ENCODE measurements at places on chromosomes 1 and 21.

DNA sequence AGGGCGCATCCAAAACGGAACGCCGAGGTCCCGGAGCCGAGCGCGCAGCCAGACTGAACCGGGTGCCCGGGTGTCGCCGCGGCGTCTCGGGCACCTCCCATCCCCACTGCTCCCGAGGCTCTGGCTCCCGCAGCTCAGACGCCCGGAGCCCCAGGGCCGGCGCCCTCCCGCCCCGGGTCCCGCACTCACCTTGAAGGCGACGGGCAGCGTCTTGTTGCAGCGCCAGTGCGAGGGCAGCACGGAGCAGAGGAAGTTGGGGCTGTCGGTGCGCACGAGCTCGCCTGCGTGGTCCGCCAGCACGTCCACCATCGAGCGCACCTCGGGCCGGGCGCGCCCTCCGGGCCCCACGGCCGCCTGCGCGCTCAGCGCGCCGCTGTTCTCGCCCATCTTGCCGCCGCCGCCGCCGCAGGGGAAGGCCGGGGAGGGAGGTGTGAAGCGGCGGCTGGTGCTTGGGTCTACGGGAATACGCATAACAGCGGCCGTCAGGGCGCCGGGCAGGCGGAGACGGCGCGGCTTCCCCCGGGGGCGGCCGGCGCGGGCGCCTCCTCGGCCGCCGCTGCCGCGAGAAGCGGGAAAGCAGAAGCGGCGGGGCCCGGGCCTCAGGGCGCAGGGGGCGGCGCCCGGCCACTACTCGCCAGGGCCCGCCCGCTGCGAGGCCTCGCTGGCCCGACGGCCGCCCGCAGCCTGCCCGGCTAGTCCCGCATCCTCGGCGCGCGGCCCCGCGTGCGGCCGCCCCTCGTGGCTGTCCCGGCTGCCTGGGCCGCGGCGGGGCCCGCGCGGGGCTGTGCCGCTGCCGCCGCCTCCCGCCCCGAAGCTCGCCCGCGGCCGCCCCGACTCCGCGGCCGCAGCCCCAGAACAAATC lies 447 bp downstream of the RUNX3 start:
- DNase-seq = no peak

GRCh38 chr1:185926588-185926987 lies 192.4 kb downstream of the HMCN1 start:
- no peak for DNase-seq

- peak; percentile 60 for DNase-seq
These were observed 1.0 kb downstream of the FTCD start for GRCh38 chr21:46154155-46154954.

GRCh38 chr1:210662291-210663050 lies 333.8 kb downstream of the HHAT start:
- DNase-seq = no peak

DNA sequence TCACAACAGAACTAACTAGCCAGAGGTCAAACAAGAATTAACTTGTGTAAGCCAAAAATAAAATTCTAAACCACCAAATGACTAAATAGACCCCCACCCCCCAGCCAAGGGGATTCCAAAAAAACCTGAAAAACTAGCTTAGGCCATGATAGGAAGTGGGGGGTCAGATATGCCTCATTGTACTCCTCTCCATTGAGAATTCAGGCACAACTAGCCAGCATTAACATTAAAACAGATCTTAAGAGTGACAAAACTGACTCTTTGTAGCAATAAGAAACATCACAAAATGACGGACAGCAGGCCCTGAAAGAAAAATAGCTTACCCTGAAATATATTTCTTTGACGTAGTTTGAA lies 103.0 kb upstream of the ETV3 start:
- DNase-seq = no peak

DNA sequence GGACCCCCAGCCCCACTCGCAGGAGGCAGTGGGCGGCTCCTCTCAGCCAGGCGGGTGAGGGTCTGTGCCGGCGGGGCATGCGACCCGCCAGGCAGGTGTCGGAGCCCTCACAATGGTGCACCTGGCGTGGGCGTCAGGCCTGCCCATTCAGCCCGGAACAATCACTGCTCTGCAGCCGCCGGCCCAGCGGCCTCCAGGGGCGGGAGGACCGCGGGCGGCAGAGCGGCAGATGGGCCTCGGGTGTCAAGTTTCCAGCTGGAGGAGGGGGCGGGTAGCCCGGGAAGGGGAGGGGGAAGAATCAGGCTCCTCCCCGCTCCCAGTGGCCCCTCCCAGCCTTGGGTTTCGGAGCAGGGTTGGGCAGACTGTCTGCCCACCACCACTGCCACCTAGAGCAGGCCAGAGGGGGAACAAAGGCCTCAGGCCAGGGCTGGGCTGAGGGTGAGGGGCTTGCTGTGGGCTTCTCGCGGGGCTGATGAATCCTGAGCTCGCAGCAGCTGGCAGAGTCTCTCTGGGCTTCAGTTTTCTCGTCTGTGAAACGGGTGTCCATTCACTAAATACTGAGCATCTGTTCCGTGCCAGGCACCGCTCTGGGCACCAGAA lies 39.5 kb upstream of the CASZ1 start:
- DNase-seq = no peak

Data from RWPE2 (cell line).